ENCODE measurements at places on chromosomes 4 and X.

DNA sequence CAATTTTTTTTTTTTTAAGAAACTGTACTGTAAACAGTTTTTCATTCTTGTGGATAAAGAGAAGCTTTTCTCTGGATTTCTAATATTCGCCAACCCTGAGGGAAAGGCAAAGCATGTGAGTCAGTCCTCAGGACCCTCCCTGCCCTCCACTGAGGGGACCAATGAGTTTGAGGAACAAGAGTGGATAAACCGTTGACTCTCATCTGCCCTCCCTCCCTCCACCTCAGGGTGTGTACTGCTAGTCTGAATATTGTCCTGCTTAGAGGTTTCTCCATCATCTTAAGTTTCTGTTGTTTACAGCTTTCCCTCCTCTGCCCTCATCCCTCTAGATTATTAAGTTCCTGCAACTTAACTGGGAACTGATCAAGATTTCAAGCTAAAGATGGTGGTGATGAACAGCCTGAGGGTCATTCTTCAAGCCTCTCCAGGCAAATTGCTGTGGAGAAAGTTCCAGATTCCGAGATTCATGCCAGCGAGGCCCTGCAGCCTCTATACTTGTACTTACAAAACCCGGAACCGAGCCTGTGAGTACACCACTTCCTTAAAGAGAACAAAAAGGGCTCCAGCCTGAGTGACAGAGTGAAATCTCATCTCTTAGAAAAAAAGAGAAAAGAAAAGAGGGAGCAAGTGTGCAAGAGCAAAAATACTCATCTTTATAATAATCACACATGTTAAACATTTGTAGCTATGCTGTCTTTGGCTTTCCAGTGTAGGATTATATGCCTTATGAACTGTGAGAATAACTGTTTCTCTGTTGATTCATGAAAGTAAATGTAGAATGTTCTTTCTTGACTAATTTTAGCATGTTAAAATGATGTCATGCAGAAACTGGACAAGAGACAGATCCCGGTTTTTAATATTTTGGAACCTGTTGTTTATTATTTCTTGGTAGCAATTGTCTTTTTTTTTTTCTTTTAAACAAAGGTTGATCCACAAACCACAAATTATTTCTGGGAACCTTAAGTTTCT is 11.9 kb downstream of the CA5B start:
- no peak for DNase-seq

DNA sequence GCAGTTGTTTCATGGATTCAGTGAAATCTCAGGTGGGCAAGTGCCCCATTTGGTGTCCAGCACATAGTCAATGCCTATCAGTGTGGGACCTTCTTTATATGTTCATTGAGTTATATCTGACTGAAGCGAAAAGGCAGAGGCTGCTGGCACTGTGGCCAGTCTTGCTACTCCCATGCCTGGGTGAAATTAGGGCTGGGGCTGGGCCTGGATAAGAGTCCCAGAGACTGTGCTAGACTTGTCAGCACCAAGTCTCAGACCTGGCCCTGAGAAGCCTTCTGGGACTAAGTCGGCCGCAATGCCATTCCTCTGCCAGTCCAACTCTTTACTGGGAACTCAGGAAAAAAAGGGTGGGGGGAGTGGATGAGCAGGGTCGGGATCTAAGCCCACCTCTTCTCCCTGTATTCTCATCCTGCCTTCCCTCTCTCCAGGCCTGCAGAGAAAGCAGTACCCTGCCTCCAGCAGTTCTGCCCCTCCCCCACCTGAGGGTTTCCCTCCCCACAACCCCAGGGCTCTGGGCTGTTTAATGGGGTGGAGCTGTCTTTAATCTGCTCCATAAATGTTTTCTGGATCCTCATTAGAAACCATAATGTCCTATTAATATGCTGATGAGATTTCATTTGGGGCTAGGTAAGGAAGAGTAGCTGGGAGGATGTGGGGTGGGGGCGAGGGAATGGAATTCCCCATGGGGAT is 153.5 kb upstream of the PJA1 start:
- DNase-seq = no peak

GRCh38 chr4:36230534-36230933 is 13.8 kb downstream of the ARAP2 start:
- no peak for DNase-seq

GRCh38 chr4:185242749-185243533 is 33.5 kb downstream of the SNX25 start:
- no peak for DNase-seq

DNA sequence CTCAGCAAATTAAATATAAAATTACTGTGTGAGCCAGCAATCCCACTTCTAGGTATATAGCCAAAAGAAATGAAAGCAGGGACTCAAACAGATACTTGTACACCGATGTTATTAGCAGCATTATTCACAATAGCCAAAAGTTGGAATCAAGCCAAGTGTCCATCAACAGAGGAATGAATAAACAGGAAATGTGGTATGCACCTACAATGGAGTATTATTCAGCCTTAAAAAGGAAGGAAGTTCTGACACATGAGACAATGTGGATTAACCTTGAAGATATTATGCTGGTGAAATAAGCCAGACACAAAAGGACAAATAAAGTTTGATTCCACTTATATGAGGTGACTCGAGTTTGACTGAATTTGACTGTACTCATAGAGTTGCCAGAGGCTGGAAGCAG is 108.3 kb upstream of the DUSP21 start:
- DNase-seq = no peak

GRCh38 chr4:61493041-61493440 is 292.9 kb downstream of the ADGRL3 start:
- no peak for DNase-seq

DNA sequence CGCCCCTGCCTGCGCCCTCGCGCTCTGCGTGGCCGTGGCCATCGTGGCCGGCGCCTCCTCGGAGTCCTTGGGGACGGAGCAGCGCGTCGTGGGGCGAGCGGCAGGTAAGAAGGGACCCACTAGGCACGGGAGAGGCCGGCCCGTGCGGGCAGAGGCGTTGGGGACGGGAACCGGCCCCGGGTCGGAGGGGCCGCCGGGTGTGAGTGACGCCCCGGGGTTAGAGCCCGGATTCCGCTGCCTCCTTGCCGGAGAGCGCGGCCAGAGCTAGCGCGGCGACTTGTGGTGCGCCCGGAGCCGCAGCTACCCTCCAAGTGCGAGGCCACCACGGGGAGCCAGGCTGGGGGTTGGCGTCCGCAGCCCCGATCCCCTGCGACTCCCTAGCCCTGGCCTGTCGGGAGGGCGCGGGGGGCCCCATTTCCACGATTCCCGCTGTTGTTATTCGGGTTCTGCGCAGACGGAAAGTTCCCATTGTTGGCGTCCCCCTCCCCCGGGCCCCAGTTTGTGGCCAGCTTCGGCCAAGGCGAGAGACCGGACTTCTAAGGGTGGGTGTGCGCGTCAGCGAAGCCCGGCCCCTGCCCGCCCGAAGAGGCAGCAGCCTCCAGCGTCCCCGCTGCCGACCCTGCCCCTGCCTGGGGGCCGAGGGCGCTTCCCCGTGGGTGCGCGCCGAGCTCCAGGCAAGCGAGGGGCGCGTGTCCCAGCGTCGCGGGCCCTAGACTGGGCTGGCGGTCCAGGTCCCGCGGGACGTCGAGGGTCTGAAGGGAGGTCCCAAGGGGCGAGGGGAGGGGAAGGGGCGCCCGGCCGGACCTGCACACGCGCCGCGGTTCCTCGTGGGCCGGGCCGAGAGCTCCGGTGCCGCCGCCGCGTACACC is 1.1 kb downstream of the FGFR3 start:
- DNase-seq = no peak

DNA sequence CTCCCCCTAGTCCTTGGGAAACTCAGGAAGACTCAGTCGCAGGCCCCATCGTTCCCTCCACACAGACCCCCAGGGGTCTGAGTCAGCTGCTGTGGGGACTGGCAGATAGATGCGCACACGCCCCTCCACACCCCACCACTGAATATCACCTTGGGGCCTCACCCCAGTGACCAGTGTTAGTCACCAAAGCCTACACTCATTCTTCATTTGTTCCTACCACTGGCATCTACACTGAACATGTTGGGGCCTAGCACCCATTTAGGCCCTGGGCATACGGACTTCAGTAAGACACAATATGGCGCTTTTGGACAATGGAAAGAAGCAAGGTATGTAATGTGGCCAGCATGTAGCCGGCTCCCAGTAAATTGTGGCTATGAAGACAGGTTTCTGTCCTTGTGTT is 154.1 kb upstream of the PJA1 start:
- no peak for DNase-seq

DNA sequence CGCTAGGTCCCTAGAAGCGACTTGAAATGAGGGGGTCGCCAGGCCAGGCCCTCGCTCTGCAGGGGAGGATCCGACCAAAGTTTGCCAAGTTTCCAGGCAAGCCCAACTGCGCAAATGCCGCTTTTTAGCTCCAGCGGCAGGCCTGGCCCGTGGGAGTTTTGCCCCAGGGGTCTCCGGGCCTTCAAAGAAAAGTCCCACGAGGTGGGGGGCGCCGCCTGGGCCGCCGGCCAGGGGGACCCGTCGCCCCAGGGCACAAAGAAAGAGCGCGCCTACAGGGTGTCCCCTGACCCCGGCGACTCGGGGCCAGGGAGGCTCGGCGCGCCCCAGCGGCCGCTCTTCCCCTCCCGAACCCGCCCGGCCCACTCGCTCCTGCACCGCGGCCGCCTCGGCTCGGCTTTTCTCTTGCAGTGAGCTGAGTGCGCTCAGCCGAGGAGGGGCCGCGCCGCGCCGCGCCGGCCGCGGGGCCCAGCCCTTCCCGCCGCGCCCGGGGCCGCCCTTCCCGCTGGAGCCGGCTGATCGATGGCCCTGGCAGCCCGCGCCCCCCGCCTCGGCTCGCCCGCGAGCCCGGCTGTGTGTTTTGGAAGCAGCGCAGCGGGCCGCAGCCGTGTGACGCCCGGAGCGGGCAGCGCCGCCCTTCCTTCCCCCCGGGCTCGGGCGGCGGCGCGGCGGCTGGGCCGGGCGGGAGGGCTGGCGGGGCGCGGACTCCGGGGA is 754 bp upstream of the KLF3 start:
- DNase-seq = no peak

DNA sequence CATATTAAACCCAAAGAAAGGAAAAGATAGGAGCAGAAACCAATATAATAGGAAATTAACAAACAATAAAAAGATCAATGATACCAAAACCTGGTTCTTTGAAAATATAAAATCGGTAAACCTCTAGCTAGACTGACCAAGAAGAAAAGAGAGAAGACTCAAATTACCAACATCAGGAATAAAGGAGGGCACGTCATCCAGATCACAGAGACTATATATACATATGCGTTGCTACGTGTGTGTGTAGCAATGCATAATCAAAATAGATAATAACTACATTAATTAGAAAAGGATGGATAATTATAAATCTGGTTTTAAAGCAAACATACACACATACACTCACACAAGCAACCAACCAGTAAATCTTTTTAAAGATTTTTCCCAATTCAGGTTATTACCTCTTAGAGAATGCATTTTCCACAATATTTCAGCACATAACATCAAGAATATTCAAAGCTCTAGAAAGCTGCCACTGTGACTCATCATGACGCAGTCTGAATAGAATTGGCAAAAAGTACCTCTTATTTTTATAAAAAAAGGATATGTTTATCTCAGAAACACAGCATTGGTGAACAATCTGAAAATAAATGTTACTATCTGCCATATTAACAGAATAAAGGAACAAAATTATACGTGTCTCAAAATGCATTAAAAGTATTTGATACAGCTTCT is 41.4 kb upstream of the USP9X start:
- no peak for DNase-seq

DNA sequence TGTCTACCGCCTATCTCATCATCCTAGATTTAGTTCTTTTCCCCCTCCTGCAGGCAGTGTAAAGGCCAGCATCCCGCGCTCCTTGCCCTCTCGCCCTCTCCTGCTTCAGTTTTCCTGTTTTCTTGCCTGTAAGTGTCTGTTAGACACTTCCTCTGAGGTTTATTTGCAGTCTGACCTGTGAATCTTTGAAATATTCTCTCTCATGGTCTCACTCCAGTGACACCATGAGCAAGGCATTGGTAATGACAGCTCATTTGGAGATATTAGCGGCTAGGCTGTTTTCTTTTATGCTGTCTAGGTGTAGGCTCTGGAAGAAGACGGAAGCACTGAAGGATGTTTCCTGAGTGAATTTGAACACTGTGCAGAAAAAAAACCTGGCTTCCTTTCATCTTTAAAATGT is 179.6 kb downstream of the KDR start:
- DNase-seq = no peak

DNA sequence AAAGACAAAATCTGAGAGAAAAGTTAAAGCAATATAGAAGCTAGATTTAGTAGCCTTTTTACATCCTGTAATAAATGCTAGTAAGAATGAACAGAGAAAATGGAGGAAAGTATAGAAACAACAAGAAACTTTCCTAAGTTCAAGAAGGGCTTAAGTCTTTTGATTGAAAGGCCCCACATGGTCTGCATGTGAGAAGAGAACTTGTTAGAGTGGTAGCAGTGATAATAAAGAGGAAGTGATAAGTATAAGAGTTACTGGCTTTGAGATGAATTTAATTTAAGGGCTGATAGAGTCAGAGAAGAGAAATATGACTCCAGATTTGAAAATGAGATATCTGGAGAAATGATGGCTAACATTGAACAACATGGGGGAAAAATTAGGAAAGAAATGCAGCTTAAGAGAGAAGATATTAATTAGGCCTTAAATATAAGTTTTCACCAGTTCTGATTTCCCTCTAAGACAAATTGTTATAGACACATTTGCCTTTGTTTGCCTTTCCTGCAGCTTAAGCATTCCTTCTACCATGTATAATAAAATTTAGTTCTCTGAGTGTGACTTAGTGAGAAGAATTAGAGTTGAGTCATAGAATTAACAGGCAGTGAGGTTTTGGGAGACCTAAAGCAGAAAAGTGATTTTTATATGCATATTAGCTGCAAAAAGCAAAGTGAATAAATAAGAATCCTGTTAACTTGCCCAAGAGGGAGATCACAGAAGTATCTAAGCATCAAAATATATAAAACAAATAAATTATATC is 18.4 kb downstream of the ZFX start:
- no peak for DNase-seq

- DNase-seq = no peak
Observed at GRCh38 chr4:10061650-10062415, 40.5 kb upstream of the SLC2A9 start.
